ENCODE measurements at places on chromosomes 2 and 18. TPM values are rescaled to one million over a fixed set of nuclear protein-coding genes. Genes with fewer than 3 reads are reported as not detected.

DNA sequence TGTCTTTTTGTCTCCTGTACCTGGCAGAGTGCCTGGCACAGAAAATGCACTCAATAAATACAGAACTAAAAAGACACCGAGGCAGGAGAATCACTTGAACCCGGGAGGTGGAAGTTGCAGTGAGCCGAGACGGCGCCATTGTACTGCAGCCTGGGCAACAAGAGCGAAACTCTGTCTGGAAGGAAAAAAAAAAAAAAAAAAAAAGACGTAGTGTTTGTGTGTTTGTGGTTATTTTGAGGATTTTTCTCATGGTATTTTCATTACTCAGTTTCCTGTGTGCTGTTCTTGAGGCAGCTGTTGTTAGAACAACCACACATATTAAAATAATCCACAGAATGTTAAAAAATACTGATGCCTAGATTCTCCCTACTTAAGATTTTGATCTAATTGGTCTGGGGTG is 519.2 kb upstream of the SPHKAP start:
- no peaks in the 10 kb centered on the region for H3K36me3 ChIP-seq
- no peaks in the 10 kb centered on the region for H3K4me1 ChIP-seq
- no peak overlapping the region for H3K4me3 ChIP-seq
- no peak for DNase-seq
- H3K27ac ChIP-seq, result no peak overlapping the region

GRCh38 chr2:79996709-79997108 is 307.8 kb downstream of the LRRTM1 start:
- H3K27me3 ChIP-seq, result no peaks in the 10 kb centered on the region
- DNase-seq, result no peak
- H3K4me3 ChIP-seq, result no peak overlapping the region

DNA sequence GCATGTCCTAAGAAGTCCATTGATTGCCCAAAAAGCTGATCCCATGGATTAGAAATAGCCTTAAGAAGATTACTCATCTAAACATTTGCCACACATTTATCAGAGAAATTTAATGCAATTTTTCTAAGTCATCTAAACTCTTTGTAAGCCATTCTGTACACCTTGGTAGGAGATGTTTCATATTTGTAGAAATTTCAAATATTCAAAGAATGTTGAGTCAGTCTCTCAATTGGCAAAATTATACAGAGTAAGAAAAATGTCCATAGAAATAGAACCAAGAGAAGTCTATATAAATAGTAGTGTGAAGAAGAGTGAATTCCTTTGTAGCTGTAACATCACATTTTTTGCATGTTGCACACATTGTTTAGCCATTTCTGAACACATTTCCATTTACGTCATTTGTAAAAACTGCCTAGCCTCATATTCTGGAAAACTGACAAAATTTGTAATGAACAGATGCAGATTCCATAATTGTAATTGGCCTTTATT is 128.6 kb downstream of the MSTN start:
- no peaks in the 10 kb centered on the region for H3K4me1 ChIP-seq
- H3K27ac ChIP-seq, result no peak overlapping the region
- H3K4me3 ChIP-seq, result no peak overlapping the region
- H3K27me3 ChIP-seq, result no peaks in the 10 kb centered on the region

- no peaks in the 10 kb centered on the region for H3K27me3 ChIP-seq
- no peaks in the 10 kb centered on the region for H3K4me1 ChIP-seq
- H3K36me3 ChIP-seq, result no peaks in the 10 kb centered on the region
- H3K27ac ChIP-seq, result no peak overlapping the region
- no peak overlapping the region for H3K4me3 ChIP-seq
- DNase-seq, result no peak
These were observed 245.9 kb downstream of the TFCP2L1 start for GRCh38 chr2:121038891-121039616.

DNA sequence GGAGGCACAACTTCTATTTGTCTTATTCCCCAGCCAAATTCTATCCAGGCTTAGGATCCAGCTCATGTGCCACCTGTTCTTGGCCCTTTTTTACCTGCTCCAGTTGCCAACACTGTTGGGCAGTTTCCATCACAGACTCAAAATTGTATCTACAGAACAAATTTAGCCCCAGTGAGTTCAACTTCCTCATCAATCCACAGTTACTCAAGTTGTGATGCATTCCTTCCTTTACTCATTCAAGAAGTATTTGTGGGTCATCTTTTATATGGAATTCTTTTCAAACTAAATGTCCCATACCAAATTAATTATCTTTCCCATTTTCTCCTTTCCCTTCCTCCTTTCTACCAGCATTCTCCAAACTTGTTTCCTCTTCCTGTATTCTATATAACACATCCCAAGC is 12.7 kb upstream of the DDX18 start:
- H3K27ac ChIP-seq, result no peak overlapping the region
- H3K27me3 ChIP-seq, result peaks cover 18% of the 10 kb centered on the region
- DNase-seq, result no peak
- no peaks in the 10 kb centered on the region for H3K36me3 ChIP-seq

- peaks cover 4% of the 10 kb centered on the region for H3K27me3 ChIP-seq
- H3K4me1 ChIP-seq, result peaks cover 9% of the 10 kb centered on the region
- no peak for DNase-seq
- H3K4me3 ChIP-seq, result no peak overlapping the region
- no peak overlapping the region for H3K27ac ChIP-seq
These were observed 46.1 kb upstream of the PTH2R start for GRCh38 chr2:208360259-208361076.

DNA sequence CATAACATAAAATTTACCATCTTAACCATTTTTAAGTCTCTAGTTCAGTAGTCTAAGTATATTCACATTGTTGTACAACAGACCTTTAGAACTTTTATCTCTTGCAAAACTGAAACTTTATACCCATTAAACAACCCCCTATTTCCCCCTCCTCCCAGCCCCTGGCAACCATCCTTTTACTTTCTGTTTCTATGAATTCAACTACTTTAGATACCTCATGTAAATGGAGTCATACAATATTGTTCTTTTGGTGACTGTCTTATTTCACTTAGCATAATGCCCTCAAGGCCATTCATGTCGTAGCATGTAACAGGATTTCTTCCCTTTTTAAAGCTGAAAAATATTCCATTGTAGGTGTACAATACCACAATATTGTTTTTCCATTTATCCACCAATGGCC is 129.8 kb downstream of the PDE11A start:
- H3K27ac ChIP-seq, result no peak overlapping the region
- no peaks in the 10 kb centered on the region for H3K36me3 ChIP-seq
- H3K4me1 ChIP-seq, result no peaks in the 10 kb centered on the region

Gene IGFBP5
- 0.08 TPM for total RNA-seq

Gene DCDC2C
- not detected for total RNA-seq

Data from activated CD8-positive, alpha-beta T cell treated with anti-CD3 and anti-CD28 coated beads, Interleukin-2, amount 10 ng/mL, durations not matched to agents 7 days and 5 days (primary cell).